ENCODE measurements at places on chromosomes 4 and X.

- DNase-seq, result no peak
These were observed 660 bp upstream of the HSPA4L start for GRCh38 chr4:127781300-127782024.

DNA sequence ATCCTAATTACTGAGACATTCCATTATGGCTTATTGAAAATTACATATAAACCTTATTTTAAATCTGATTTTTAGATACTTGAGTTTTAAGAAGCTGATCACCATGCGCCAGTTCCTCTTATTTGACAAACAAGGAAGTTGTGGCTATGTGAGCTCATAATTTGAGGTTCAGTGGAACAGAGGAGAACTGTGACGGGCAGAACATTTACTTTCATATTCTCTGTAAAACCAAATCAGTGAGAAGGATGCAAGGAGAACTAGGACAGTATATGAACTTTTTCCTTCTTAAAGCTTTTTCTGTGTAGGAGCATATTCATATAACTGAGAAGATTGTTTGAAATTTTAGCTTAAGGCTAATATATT is 25.3 kb downstream of the STIM2 start:
- DNase-seq, result no peak

DNA sequence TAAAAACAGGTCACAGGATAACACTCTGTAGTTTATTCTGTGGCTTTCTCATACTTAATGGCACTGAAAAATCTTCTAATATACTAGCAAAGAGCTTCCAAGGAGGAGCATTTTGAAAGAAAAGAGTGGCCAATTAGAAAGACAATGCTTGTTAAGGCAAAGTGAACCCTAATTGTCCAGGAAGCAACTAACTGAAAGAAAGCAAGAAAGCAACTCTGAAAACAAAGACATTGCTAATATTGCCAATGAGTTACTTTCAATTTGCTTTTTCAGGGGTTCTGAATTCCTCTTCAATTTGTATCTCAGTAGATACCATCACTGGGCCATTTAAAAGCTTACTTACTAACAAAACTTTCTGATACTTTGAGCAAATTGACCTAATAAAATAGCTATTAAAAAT is 78.5 kb upstream of the MTNR1A start:
- no peak for DNase-seq

DNA sequence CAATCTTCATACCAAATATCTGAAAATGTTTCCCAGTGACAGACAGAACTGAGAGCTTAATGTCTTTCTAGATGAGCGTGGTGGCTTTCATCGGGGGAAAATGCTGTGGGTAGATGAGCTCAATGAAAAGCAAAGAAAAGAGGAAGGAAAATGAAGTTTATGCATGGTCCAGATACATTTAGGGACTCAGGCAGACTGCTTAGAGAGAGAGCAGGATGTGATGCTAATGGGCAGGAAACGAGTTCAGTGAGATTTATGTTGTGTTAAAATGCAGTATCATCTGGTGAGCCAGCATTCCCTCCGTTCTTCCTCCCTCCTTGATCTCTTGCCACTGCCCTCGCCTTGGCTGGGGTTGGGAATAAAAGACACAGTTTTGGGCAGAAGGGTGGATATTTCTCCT is 229.2 kb downstream of the GBA3 start:
- no peak for DNase-seq

DNA sequence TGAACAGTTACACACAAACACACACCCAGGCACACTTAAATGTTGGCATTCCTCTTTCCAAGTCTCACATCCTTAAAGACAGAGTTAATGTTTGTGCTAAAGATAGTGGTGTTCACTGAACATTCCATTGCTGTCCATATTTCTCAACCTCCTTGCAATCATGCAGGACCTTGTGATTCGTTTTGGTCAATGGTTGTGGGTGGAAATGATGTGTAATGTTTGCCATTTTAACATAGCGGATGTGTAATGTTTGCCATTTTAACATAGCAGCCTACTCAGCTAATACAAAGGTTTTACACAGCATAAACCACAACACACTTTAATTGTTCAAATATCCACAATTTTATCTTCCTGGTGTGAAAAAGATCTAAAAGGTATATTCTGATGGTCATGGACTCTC is 93.9 kb downstream of the CEP44 start:
- DNase-seq, result no peak

- no peak for DNase-seq
These were observed 144.0 kb upstream of the ADAMTS3 start for GRCh38 chr4:72712997-72713396.

DNA sequence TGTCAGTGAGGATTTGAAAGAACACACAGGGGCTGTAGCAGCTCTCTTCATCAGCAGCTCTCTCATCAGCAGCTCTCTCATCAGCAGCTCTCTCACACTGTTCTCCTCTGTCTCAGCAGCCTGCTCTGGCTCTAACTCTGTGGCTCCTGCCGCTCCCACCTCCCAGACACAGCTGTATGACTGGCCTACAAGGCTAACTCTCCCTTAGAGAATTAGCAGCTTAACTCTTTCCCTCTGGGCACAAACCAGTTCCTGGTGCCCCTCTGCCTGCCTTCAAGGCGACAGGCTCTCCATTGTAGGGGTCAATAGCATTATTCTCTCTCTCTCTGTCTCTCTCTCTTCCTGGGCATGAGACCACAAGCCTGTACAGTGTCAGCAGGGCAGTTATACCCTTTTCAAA is 385.6 kb upstream of the PCDH10 start:
- no peak for DNase-seq

- no peak for DNase-seq
These were observed 1577.0 kb upstream of the TENM3 start for GRCh38 chr4:180665994-180666824.

- DNase-seq, result no peak
These were observed 493.8 kb downstream of the FAT4 start for GRCh38 chr4:125808570-125808969.

- DNase-seq, result no peak
These were observed 26.6 kb upstream of the ZXDB start for GRCh38 chrX:57565198-57565597.

- no peak for DNase-seq
These were observed 105.4 kb downstream of the HS6ST2 start for GRCh38 chrX:132853040-132853439.

- DNase-seq, result no peak
These were observed 49.3 kb upstream of the PGRMC1 start for GRCh38 chrX:119186763-119187162.

GRCh38 chrX:16589826-16590225 is 60.1 kb upstream of the S100G start:
- no peak for DNase-seq

- no peak for DNase-seq
These were observed 107.3 kb downstream of the AMMECR1 start for GRCh38 chrX:110210417-110211139.

DNA sequence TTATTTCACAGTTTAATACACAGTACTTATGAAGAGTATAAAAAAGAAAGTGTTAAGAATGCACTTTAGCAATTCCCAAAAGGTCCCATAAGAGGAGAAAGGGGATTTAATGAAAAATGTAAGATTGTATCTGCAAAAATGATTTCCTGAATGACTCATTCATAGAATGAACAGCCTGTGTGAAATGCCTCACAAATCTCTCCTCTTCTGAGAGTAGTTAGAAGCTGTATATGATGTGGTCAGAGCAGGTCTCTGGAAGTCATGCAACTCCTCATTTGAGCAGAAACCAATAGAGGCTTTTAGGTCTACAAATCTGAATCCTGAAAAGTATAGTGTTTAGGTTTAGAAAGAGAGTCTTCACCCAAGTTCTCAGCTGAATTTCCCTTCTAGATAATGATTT is 381.3 kb upstream of the INTU start:
- DNase-seq, result no peak

GRCh38 chrX:31550158-31550557 is 478.3 kb upstream of the FTHL17 start:
- no peak for DNase-seq

DNA sequence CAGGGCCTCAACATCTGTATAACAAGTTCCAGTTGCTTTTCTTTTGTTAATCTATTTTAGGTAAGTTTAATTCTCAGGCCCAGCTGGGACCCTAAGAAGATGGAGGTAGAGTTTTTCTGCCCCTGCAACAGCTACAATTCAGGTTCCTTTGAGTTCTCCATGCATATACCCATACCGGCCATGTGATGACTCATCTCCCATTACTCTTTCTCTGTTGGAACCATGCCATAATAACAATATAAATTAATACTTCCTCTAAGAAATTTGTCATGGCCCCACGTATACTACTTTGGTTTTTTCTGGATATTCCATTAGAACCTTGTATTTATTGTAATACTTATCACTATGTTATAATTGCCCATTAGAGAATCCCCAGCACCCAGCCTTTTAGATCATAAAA is 1.3 kb upstream of the INTU start:
- no peak for DNase-seq

GRCh38 chr4:335515-335914 is 2.1 kb upstream of the ZNF141 start:
- DNase-seq, result no peak

DNA sequence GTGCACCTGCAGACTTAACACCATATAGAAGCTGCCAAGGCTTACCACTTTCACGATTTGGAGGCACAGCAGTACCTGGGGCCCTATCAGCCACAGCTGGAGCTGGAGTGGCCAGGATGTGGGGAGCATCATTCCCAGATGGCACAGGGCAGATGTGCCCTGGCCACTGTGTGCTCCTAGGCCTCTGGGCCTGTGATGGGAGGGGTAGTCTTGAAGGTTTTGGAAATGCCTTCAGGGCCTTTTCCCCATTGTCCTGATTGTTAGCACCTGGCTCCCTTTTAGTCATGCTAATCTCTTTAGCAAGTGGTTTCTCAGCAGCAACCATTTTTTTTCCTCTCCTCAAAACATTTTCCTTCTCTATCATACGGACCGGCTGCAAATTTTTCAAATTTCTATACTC is 490.2 kb downstream of the RAB28 start:
- no peak for DNase-seq

DNA sequence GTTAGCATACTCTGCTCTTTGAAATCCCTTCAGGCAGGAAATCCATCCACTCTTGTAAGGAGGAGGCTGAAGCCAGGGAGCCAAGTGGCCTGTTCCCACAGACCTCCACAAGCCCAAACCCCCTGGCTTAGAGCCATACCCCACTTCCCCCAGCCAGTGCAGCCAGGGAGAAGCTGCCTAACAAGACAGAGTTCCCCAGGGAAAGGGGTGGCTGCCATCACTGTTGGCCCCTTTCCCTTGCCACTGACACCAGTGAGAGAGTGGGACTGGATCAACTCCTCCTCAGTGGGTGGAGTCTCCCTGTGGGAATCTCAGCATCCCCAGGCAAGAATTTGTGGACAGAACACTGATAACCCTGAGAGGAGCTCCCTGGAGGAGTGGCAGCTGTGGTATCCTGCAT is 389.4 kb downstream of the PABPC4L start:
- no peak for DNase-seq

DNA sequence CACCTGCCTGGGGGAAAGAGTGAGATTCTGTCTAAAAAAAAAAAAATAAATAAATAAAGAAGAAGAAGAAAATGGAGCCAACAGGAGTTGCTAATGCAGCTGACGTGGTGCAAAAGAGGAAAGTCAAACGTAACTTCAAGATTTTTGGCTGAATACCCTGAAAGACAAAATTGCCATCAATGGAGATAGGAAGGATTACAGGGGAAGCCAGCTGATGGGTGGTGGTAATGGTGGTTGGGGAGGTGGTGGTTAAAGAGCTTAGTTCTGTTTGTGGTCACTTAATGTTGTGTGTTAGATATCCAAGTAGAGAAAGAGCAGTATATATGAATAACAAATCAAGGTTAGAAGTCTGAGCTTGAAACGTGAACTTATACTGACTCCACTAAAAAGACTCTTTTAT is 225.4 kb downstream of the ARHGAP24 start:
- DNase-seq, result no peak

DNA sequence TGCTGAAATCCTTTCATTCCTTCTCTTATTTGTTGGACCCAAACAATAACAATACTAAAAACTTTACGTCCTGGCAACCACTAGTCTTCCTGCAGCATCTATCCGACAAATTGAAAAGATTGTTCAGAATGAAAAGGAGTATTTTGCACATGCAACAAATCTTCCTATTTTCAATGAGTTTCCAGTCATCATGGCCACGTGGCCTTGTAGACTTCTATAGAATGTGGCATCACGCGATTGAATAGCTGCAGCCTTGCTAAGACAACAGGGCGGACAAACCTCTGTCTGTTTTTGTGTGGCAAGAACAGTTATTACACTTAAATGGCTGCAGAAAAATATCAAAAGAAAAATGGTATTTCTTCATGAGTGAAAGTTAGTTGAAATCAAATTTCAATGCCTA is 297.9 kb upstream of the LCORL start:
- DNase-seq, result no peak

- no peak for DNase-seq
These were observed 292.0 kb downstream of the CCSER1 start for GRCh38 chr4:90419124-90419711.

DNA sequence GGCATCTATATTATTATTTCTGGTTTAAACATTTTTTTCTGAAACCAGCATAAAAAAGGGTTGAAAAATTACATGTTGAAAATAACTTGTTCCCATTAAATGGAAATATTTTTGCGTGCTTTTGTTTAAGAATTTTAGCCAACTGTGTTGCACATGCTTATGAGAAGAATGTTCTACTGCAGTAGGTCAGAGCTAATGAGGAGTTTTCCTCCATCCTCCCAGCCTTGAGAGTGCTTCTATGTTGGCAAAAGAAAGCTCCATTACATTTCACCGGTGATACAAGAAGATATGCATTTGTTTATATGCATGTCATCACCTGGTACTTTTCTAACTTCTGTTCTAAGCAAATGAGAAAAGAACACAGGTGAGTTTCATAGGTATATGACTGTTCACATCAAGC is 13.6 kb upstream of the TDO2 start:
- no peak for DNase-seq

- no peak for DNase-seq
These were observed 297.8 kb downstream of the ZNF674 start for GRCh38 chrX:46247456-46247855.

GRCh38 chr4:76215077-76215476 is 1.5 kb upstream of the SCARB2 start:
- DNase-seq, result no peak

- DNase-seq, result no peak
These were observed 409.3 kb downstream of the AFF2 start for GRCh38 chrX:148909758-148910157.

GRCh38 chrX:9864011-9864410 is 77.8 kb downstream of the SHROOM2 start:
- no peak for DNase-seq

GRCh38 chrX:48715876-48716502 is 19.5 kb downstream of the SUV39H1 start:
- no peak for DNase-seq

- DNase-seq, result no peak
These were observed 446.9 kb downstream of the IL15 start for GRCh38 chr4:142083264-142083663.

GRCh38 chr4:150591904-150592303 is 10.0 kb downstream of the MAB21L2 start:
- DNase-seq, result no peak

- DNase-seq, result no peak
These were observed 109.3 kb upstream of the NUDT6 start for GRCh38 chr4:123031664-123032063.

GRCh38 chr4:3111461-3111860 is 37.0 kb downstream of the HTT start:
- no peak for DNase-seq

GRCh38 chrX:41599507-41599906 is 89.3 kb upstream of the GPR34 start:
- DNase-seq, result no peak

- no peak for DNase-seq
These were observed 326.3 kb downstream of the LDB2 start for GRCh38 chr4:16572161-16572560.
